ENCODE measurements at places on chromosomes 6 and 20.

GRCh38 chr6:11277275-11278206 lies 45.1 kb upstream of the NEDD9 start:
- no peak for DNase-seq

DNA sequence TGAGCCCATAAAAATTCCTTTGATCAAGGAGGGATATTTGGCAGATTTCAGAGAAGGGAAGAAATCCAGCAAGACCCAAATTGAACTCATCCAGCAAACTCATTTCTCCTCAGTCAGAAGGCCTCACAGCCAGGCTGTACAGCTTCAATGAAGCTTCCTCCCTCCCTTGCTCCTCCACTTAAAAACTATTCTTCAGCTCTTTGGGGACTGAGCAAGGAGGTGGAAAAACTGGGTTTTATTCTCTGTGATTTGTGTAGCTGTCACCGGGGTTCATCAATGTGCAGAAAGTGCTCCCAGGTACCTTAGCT lies 158.7 kb upstream of the ZNF184 start:
- DNase-seq, result no peak

DNA sequence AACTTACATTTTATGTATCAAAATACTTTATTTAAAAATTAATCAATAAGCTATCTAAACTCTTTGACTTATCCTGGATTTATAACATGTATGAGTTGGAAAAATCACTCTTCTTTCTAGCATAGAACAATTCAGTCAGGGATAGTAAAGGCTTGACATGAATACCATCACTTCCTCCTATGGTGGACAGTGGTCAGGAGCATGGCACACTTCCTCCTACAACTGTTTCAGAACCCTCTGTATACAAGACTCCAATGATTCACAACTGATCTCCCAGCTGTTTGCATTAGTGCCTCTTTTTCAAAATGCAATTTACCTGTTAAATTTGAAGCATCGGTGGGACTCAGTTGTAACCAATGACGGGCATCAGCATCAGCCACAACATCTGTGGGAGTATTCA lies 129.7 kb downstream of the RALGAPA2 start:
- no peak for DNase-seq

GRCh38 chr20:7362601-7363000 lies 577.7 kb downstream of the HAO1 start:
- no peak for DNase-seq

DNA sequence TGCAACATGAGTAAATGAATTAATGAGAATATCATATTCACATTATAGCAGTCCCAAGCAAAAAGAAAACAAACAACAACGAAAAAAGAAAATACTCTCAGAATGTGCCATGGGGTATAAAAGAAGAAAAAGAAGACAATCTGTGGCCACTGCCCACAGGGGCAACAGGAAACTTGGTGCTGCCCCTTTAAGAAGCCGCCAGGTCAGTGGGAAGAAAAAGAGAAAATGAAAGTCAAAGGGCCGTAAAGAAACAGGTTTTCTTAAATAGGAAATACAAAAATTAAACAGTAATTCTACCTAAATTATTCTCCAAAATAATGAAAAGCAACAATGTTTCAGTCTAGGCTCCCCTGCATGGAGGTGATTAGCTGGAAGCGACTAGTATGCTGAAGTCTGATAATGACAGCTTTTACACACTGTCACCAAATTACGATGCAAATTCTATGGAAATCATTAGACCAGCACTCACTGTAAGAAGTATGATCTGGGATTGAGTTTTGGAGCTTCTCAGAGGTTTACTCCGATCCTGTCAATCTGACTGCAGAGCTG lies 23.6 kb downstream of the GMDS start:
- DNase-seq, result no peak

DNA sequence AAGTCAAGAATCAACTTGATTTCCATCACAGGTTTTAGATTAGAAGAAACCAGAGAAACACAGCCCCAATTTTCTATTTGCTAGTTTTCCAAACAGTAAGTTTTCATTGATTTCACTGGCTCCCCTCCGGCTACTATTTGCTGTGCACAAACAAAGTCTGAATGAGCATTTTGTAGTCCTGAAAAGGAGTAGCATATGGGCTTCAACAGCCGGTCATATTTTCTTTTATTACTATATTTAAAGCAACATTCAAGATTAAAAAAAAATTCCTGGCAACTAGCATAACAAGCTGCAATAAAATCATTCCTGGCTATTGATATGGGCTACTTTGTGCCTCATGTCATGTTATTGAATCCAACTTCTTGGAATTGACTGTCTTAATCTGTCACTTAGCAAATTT lies 48.3 kb downstream of the CARMIL1 start:
- DNase-seq, result no peak
